ENCODE measurements at places on chromosomes 3 and 15.

GRCh38 chr3:119346076-119346496 is 51.9 kb downstream of the ARHGAP31 start:
- no peak for DNase-seq

- DNase-seq = no peak
These were observed 359 bp downstream of the ARIH1 start for GRCh38 chr15:72474466-72474911.

- DNase-seq = no peak
These were observed 24.3 kb upstream of the CAV3 start for GRCh38 chr3:8709287-8709686.

DNA sequence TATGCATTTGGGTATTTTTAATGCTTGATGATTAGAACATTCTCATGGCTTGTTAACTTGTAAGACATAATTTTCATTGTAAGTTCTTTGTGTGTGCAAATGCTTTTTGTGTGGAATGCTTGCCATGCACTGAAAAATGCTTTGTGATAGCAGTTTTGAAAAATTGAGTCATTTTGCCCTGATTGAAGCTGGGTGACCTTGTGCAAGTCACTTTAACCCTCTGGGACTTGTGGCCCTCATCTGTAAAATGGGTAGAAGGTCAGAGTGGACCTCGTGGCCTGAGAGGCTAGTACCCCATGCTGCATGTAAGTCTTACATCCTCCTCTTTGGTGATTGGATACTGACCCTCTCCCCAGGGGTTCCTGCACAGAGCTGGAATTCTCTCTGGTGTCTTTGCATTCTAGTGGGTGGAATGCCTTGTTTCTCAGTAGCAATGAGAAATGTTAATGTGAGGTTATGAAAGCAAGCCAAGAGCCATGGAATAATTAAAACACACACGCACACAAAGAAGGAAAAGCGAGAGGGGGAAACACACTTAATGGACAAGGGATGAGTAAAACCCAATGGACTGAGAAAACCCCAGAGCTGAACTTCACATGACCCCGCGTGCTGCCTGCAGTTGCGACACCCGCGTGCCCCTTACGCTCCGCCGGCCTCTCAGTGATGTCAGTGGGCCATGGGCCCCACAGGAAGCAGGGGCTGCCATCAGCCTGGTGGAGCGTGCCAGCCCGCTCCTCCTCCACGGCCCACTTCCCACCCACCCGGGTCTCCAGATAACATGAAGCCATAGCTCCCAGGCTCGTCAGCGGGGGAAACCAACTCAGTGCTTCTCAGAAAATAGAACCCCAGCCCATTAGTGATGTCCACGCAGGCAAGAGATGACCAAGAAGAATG is 44.0 kb downstream of the SMAD3 start:
- DNase-seq = no peak

DNA sequence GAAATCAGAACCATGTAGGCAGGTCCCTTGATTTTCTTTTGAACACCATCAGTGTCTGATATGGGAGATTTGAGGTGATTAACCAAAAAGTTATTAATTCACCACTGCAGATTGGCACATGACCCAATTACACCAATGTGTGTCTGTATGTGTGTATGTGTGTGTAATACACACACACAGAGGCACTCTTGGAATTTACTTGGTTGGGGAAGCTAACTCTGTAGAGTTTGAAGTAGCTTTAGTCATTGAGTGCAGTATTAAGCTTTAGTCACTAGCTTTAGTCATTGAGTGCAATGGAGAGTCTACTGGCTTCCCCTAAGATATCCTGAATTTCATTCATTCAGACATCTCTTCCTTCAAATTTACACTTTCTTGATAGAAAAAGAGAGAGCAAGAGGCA is 109.4 kb upstream of the C15orf61 start:
- DNase-seq = no peak

GRCh38 chr15:57873564-57874209 is 167.2 kb downstream of the POLR2M start:
- DNase-seq = no peak

- DNase-seq = no peak
These were observed 48.0 kb downstream of the B3GNT5 start for GRCh38 chr3:183300996-183301562.

DNA sequence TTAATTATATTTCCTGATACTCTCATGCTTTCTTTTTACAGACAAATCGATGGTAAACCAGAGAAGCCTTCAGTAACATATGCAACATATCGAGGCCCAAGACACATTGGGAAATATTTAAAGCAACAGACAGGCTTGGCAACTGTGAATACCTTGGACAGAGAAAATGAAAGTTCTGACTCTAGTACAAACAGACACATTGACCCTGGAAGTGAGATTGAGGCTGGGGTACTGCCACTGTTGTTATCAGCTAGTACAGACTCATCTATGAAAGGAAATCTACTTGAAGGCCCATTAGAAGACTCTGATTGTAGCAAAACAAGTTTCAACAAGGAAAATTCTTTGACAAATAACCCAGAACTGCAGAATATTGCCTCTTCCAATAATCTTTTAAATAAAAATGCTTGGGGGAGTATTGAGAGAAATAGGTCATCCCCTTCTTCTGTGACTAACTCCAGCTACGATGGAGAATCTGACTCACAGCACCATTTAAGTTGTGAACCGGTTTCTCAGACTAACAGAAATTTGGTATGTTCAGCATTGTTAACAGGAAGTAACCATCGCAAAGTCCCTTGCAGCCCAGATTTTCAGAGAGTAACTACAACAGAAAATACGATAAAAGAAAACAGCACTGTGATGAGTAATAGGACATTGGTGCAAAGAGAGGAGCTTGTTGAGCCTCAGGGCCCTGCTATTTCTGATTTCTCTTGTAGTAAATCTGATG is 50.2 kb downstream of the CRYBG3 start:
- DNase-seq = peak; percentile 1

DNA sequence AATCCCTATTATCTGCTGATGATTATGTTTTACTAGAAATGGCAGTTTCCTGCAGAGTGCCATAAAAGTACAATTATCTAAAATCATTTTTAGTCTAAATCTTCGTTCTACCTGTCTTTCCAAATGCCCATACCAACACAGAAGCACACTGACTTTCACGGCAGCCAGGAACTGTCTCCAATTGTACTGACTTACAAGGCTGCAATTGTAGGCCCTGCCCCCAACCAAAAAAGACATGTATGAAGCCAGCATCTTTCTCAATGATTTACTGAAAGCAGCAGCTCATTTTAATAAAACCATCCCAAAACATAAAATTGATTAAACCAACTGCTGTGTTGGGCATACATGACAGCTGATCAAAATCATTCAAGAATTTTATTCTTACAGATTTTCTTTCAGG is 119.0 kb downstream of the TBC1D5 start:
- DNase-seq = no peak

GRCh38 chr15:71002316-71002715 is 109.7 kb downstream of the LRRC49 start:
- DNase-seq = no peak

DNA sequence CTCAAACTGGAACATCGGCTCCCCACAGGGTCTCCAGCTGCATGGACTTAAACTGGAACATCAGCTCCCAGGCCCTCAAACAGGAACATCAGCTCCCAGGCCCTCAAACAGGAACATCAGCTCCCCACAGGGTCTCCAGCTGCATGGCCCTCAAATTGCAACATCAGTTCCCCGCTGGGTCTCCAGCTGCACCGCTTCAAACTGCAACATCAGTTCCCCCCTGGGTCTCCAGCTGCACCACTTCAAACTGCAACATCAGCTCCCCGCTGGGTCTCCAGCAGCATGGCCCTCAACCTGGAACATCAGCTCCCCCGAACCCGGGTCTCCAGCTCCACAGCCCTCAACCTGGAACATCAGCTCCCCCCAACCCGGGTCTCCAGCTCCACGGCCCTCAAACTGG is 82.0 kb downstream of the TFRC start:
- no peak for DNase-seq

- no peak for DNase-seq
These were observed 315.8 kb upstream of the ROBO2 start for GRCh38 chr3:76724075-76724474.

DNA sequence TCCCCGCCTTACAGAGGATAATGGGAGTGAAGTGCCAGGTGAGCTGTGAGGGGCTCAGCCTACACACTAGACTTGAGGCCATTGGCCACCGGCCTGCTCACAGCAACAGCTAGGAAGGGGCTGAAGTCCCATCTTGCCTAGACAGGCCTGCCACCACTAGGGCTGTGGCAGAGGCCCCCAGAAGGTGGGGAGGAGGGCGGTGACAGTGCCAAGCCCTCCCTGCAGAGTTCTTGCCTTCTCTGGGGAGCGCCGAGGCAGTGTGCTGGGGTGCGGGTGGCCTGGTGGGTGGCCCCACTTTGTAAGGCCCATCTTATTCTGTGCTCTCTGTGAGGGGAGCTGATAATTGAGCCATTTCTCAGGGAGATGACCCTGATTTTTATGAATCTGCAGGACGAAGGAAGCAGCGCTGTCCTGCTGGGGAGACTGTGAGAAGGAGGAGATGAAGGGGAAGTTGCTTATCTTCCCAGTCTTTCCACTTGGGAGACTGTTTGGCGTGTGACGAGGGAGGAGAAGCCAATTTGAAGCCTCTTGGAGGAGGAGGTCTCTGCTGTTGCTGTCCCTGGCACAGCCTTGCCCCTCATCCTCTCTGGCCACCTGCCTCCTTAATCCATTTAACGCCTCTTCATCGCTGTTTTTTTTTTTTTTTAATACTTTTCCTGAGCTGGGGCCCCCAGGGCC is 104.3 kb downstream of the LINGO1 start:
- DNase-seq = no peak

DNA sequence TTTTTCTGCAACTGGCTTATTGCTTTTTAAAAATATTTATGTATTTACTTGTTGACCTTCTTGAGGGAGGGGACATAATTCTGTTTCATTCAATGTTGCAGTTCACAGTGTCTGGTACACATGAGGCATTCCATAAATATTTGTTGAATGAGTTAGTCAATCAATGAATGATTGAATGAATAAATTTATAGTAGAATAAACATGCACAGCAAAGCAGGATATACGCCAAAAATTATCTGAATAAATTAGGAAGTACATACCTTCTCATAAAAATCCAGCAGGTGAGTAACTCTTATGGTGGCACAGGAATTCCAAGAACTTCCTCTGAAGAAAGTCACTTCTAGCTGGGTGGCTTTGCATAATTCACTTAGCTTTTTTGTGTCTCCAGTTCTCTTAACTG is 469.4 kb upstream of the ATP11B start:
- DNase-seq = no peak

GRCh38 chr3:48820612-48821324 is 26.9 kb downstream of the PRKAR2A start:
- DNase-seq = no peak

DNA sequence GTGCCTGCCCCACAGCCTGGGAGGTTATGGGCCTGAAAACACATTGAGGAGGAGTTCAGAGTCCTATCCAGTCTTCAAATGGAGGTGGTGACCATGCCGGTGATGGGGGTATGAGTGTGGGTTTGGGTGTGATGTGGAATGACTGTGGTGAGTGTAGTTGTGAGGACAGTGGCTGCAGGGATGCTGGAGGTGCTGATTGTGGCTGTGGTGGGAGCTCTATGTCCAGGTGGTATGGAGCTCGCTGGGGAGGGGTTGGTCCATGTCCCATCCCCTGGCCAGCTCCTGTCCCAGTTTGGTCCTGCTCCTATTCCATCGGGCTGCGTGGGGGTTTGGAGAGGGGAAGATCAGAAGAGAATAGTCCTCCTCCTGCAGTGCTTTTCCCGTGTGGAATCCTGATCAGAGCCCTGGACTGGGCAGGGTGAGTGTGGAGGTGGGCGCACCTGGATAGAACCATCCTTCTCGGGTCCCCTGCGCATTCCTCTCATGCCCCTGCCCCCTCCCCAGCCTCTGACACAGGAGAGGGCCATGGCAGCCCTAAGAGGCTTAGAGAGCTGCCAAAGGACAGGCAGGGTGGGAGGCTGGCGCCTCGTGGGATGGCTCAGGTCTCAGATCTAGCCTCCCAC is 23.0 kb upstream of the GOLGA6C start:
- no peak for DNase-seq

All from CD8-positive, alpha-beta T cell (primary cell).